ENCODE measurements at places on chromosomes 5 and 9.

DNA sequence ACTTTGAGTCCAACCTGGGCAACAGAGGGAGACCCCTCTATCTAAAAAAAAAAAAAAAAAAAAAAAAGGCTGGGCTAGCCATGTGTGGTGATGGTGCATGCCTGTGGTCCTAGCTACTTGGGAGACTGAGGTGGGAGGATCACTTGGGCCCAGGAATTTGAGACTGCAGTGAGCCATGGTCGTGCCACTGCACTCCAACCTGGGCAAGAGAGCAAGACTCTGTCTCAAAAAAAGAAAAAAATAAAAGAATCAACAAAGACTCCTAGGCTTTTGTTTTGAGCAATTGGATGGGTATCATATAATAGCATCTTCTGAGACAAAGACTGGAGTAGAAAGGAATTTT lies 481.7 kb upstream of the PAPPA start:
- DNase-seq, result no peak

GRCh38 chr5:18091758-18092157 lies 457.5 kb downstream of the TAF11L14 start:
- no peak for DNase-seq

DNA sequence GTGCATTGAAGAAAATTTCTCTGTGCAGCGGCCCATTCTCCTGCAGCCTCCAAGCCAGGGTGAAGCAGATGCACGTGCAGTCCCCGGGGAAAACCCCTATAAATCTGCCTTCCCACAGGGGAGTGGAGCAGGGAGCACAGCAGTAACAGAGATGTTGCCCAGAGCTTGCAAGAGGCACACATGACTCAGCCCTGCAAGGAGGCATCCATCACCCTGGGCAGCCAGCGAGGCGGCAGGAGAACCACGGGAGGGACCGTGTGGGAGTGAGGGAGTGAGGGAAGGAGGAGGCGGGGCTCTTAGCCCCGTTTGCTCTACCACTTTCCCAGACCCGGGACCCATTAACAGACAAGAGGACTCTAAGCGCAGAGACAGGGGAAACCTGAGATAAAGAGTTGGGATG lies 96.2 kb upstream of the ARAP3 start:
- DNase-seq, result no peak

- DNase-seq, result peak; percentile 79
Observed at GRCh38 chr5:172902497-172903472, 56.4 kb upstream of the RPL26L1 start.

DNA sequence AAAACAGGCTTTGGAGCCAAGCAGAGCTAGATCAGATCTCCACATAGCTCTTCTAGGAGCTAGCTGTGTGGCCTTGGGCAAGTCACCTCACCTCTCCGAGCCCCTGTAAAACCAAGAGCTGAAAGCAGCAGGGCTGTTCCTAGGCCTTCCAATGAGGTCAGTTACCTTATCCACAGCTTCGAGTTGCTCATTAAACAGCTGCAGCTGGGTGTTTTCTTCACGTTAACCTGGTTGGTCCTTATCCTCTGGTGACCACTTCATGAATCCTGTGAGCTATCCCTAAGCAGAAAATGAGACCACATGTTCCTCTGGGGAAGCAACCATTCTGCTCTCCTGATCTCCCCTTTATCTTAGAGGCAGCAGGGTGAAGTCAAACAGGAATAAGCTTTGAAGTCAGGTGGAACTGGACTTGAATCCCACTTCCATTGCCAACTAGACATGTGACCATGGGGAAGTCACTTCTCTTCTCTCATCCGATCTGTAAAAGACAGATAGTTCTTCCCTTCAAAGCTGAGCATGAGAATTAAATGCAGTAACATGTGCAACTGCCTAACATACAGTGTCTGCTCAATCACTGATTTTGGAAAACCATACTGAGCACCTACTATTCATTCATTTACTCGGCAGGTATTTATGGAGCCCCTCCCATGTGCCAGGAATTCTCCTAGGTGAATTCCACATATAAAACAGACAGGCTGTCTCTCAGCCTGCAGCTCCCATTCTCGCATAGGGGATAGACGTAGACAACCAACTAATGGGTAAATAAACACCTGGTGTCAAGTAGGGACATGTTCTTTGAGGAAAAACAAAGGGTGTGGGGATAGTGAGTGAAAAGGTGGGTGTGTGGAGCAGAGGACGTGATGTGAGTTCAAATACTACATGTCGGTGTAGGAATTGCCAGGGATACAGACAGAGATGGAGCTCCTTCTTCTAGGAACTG lies 111.7 kb upstream of the BOD1 start:
- no peak for DNase-seq
